ENCODE measurements at places on chromosomes 3 and 15. TPM values are rescaled to one million over a fixed set of nuclear protein-coding genes. Genes with fewer than 3 reads are reported as not detected.

DNA sequence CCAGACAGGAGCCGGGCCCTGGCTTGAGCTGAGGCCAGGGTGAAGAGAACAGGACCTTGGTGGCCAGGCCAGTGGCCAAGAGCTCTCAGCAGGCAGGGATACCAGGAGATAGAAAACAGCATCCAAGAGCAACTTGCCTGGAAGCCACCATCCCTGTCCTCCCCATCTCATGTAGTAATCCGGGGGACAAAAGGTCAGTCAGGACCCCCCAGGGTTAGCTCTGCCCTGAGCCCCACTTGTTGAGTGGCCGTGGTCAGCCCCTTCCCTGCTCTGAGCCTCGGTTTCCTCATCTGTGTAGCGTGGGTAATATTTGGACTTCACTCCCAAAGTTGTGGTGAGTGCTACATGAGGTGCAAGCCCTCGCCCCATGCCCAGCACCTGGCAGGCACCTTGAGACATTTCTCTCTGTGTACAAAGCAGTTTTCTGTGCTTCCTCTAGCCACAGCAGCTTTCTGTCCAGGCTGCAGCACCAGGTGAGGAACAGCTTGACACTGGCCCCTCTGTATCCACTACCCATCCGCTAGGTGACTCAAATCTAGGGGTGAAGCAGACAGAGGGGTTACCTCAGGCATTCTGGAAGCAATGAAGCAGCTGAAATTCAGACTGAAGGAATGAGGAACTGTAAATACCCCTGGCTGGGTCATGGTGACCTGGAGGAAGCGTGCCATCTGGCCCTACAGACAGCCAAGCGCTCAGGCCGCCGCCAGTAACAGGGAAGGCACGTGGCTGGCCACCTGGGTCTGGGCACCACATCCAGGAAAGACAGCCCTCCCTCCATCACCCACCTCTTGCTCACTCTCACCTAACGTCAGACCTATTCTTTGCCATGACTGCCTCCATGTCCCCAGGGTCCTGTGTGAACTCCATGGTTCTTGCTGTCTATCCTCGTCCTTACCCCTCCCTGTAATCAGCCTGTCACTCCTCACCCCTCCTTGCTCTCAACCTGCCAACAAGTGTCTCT lies 6.7 kb downstream of the CISH start:
- no peaks in the 10 kb centered on the region for H3K27me3 ChIP-seq
- H3K4me3 ChIP-seq, result no peak overlapping the region
- no peak overlapping the region for H3K27ac ChIP-seq
- DNase-seq, result no peak
- H3K4me1 ChIP-seq, result peaks cover 1% of the 10 kb centered on the region

DNA sequence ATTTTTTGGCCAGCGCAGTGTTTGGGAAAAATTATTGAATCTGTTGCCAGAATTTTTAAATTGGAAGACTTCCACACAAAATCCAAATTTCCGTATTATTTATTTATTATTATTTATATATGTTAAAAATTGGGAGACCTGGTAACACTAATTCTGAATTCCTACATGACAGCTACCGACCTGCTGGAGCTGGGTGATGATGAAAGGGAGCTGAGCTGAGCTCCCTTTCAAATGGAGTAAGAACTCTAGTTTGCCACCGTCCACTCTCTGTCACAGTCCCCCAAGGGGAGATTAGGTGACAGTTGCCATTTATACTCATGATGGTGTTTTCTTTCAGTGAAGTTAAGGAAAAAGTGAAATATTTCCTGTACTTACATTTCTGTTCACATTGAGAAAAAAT lies 1.4 kb downstream of the CRTC3 start:
- no peak for DNase-seq
- no peak overlapping the region for H3K27ac ChIP-seq
- no peaks in the 10 kb centered on the region for H3K36me3 ChIP-seq
- H3K27me3 ChIP-seq, result peaks cover 27% of the 10 kb centered on the region

DNA sequence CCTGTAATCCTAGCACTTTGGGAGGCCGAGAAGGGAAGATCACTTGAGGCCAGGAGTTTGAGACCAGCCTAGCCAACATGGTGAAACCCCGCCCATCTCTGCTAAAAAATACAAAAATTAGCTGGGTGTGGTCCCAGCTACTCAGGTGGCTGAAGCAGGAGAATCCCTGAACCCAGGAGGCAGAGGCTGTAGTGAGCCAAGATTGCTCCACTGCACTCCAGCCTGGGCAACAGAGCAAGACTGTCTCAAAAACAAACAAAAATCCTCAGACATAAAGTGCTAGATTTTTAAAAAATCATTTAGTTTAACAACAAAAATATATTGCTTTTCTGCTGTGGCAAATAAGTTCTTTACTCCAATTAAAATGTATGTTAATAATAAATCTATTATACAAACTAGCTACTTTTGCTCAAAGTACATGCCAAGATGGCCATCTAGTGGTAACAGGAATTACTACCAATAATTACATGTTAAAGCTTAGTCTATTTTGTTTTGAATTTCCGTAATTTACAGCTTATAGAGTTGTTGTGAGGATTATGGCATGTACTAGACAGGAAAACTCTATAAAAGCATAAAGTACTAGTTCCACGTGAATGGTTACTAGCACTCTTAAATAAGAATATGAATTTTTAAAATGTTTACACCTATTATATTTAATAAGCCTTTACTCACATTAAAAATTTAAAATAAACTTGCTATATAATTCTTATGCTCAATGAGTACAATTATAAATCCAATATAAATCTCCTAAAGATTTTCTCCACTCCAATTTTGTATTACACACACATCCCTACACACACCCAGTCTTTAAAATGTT lies 39.0 kb downstream of the GABPB1 start:
- no peak overlapping the region for H3K4me3 ChIP-seq
- no peak overlapping the region for H3K27ac ChIP-seq
- DNase-seq, result no peak
- H3K27me3 ChIP-seq, result no peaks in the 10 kb centered on the region
- H3K4me1 ChIP-seq, result no peaks in the 10 kb centered on the region

DNA sequence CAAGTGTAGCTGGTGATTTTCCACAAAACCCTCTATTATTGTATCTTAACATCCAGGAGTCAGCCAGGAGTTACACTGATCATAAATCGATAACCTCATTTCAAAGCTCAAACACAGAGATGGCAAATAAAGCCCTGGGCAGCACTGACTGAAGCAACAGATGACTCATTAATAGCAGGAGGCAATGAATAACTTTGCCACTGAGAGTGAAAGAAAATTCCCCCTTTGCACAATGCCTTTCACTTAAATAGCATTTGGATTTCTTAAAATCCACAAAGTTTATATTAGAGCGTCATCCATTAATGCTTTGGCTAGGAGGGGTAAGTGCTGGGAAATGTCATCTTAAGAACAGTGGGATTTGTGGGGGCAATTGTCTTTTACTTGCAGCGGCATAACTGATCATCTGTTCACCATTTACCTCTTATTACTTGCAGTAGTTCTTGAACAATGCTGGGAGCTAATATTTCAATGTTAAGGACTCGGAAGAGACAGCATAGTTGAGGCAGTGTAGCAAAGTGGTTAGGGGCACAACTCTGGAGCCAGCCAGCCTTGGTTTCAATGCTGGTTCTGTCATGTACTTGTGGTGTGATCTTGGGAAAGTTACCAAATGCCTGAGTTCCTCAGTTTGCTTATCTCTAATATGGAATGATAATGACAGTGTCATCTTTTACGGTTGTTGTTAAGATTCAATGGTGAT lies 630.4 kb upstream of the TBL1XR1 start:
- H3K4me1 ChIP-seq, result no peaks in the 10 kb centered on the region
- H3K36me3 ChIP-seq, result no peaks in the 10 kb centered on the region
- H3K27ac ChIP-seq, result no peak overlapping the region
- no peak overlapping the region for H3K4me3 ChIP-seq

DNA sequence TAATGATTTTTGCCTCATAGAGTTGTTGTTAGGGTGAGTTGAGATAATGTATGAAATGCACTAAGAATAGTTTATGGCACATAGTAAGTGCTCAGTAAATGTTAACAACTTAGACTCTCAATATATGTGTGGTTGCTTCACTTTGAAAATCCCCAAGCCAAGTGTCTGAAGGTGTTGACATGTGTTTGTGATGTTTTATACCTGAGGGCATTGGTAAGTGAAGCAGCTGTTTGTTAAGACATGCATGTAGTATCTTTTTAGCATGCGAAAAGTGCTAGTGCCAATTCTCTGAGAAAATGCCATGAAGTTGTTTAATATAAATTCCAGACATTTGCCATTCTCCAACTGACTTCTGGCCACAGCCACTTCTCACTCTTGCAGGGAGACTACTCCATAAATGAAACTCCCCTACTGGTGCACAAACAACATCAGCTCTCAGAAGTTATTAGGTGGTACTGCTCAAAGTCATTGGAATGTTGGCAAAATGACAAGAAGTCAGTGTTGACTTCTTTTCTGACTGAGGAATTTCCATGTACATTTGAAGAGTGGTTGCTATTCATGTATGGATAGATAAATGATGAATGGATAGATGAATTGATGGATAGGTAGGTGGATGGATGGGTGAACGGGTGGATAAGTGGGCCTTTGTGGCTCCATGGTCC lies 103.6 kb upstream of the NUDT16 start:
- no peaks in the 10 kb centered on the region for H3K4me1 ChIP-seq
- no peak overlapping the region for H3K27ac ChIP-seq
- H3K36me3 ChIP-seq, result no peaks in the 10 kb centered on the region
- no peaks in the 10 kb centered on the region for H3K27me3 ChIP-seq
- H3K4me3 ChIP-seq, result no peak overlapping the region

GRCh38 chr3:28947751-28948150 lies 333.1 kb upstream of the RBMS3 start:
- no peaks in the 10 kb centered on the region for H3K4me1 ChIP-seq
- H3K27me3 ChIP-seq, result no peaks in the 10 kb centered on the region
- H3K36me3 ChIP-seq, result no peaks in the 10 kb centered on the region

DNA sequence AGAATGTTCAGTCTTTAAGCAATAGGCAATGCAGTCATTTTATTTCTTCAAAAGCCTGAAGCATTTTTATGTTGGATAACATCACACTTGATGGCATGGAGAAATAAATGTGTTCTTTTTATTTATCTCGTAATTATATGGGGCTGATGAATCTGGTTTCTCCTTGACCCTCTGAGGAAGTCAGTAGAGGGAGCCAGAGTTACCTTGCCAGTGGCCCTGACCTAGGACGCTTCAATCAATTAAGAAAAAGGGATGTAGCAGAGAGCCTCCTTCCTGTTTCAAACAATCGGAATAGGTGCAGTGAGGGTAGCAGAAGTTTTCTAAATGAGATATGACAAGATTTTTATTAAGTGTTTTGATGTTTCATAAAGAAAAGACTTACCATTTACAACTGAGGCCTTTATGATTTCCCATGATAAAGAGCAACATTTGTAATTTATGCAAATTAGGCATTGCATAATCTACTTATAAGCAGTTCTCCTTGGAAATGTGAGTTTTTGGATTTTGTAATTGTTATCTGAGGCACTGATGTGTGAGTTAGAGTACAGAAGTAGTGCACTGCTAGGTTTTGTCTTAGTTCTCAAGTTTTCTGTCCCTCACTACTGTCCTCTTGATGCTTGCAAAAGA lies 129.1 kb downstream of the RAP2B start:
- no peak overlapping the region for H3K4me3 ChIP-seq
- H3K36me3 ChIP-seq, result no peaks in the 10 kb centered on the region
- no peaks in the 10 kb centered on the region for H3K27me3 ChIP-seq
- H3K4me1 ChIP-seq, result no peaks in the 10 kb centered on the region
- H3K27ac ChIP-seq, result no peak overlapping the region

GRCh38 chr3:44434834-44435510 lies 42.5 kb downstream of the ZNF445 start:
- DNase-seq, result no peak
- H3K27ac ChIP-seq, result no peak overlapping the region
- no peaks in the 10 kb centered on the region for H3K4me1 ChIP-seq
- H3K36me3 ChIP-seq, result no peaks in the 10 kb centered on the region
- no peaks in the 10 kb centered on the region for H3K27me3 ChIP-seq

DNA sequence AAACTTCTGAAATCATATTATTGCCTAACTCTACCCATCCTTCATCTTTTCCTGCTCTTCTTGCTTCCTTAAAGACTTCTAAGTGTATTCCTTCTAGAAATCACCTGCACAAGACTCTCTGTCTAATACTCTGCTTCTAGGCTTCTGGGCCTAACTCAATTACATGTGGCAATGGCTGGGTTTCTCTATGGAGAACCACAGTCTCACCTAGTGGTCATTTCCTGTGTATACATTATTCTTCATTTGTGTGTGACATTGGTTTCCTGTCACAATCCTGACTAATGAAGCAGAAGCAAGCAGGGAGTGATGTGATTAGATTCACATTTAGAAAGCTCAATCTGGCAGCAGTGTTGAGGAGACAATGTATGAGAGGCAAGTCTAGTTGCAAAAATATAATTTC lies 16.9 kb upstream of the CLDN1 start:
- H3K4me3 ChIP-seq, result no peak overlapping the region
- no peak for DNase-seq
- H3K4me1 ChIP-seq, result no peaks in the 10 kb centered on the region
- no peaks in the 10 kb centered on the region for H3K27me3 ChIP-seq

DNA sequence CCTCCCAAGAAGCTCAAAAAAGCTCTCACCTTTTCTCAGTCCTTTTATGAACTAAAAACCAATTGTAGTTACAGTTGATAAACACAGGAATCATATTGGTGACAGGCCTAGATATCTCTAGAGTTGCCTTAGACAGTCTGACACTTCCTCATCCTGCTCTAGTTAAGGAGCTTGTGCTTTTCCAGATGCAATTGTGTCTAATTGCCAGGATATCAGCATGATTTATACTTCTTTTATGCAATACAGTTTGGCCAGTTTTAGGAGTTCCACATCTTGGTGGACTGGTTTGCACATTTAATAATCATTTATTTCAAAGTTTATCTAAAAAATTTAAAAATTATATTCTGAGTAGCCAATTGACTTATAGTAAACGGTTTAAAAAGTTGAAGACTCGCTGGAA lies 95.7 kb downstream of the DUT start:
- DNase-seq, result no peak
- H3K4me3 ChIP-seq, result no peak overlapping the region
- H3K4me1 ChIP-seq, result peaks cover under 1% of the 10 kb centered on the region
- no peaks in the 10 kb centered on the region for H3K27me3 ChIP-seq
- H3K27ac ChIP-seq, result no peak overlapping the region

Gene PLA2G4E
- not detected for total RNA-seq

Gene SLC51B
- total RNA-seq, result not detected

Gene SPTBN5
- total RNA-seq, result 0.84 TPM

Gene AADAC
- not detected for total RNA-seq

Gene FBXL22
- total RNA-seq, result 0.54 TPM

Data from H1 (cell line).